ENCODE measurements at places on chromosomes 7 and 10. TPM values are rescaled to one million over a fixed set of nuclear protein-coding genes. Genes with fewer than 3 reads are reported as not detected.

VSTM4 gene
- polyA plus RNA-seq, result not detected

MORN4 gene
- polyA plus RNA-seq, result 1.5 TPM

METTL27 gene
- polyA plus RNA-seq, result 29.1 TPM

TFEC gene
- polyA plus RNA-seq, result not detected
